ENCODE measurements at places on chromosomes 12 and 14. TPM values are rescaled to one million over a fixed set of nuclear protein-coding genes. Genes with fewer than 3 reads are reported as not detected.

DNA sequence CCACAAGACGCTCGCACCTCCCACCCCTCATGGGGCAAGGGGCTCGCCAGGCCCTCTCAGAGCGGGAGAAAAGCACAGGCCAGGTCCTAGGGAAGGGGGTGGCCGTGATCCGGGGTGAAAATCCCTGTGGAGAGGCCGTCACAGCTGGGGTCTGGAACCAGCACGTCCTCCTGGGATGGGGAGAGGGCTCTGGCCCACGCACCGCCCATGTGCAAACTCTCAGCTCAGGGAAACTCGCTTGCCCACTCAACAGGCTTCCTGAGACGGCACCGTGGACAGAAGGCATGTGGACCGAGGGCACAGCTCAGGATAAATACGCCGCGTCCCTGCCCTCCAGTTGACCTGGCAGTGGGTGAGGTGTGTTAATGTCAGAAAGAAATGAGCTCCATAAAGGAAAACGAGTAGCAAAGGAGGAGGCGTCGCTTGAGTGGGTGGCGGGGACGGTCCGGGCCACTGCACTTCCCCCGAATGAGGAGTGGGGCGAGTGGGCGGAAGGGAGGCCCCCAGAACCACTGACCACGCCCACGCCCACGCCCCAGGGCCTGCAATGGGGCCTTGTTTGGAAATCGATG, 57.6 kb upstream of the GALNT9 start:
- no peak for DNase-seq

DNA sequence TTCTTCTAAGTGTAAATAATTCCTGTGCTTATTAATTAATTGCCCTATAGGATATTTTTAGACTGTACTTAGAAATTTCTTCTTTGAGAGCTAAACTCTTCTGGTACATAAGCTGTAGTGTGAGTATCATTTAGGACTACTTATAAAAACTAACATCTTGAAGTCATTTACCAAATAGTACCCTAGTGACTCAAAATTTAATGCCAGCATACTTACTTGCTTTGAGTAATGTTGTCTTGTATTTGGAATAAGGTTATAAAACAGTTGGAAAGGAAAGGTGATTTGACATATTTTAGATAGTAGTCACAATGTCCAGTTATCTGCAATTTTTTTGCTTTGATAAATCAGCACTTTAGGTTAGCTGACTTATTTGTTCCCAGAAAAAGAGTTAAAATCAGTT, 39.1 kb downstream of the SPATA7 start:
- no peak for DNase-seq

DNA sequence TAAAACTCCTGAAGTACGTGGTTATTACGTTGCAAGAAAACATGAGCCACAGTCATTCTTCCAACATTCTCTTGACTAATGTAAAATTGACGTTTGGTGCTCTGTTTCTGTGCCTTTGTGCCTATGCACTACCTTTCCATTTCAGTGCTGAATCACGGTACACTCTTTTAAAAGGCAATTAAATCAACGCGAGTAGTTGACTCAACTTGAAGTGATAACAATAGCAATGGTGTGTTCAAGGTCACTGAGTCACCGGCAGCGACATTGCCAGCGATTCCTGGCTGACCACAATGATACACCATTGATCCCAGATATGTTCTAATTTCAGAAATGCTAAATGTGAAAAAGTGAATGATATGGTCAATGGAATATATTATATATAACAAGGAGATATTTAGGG, 17.8 kb downstream of the AK7 start:
- DNase-seq = no peak

DNA sequence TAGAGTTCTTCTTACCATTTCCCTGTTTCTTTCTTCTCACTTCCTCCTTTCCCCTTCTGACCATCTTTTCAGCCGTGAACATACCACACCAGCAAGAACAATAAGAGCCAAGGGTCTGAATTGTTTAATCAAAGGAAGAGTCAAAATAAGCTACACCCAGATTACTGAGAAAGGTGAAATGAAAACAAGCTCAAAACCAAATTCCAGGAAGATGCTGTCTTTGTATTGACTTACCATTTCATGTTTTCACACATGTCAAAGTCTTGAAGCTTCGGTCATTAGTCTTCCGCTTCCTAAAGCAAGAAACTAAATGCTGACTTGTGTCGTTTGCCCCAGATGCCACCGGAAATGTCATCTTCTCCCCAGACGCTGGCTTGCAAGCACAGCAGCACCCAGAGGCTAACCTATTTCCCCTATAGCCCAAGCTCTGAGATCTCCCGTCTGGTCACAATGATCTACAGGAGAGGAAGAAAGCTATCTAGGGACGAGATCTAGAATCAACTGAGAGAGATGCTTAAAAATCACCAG, 136.5 kb upstream of the AMIGO2 start:
- no peak for DNase-seq

DENND5B gene
- total RNA-seq = 11.6 TPM

- no peak for DNase-seq
These were observed 6.1 kb upstream of the PAX9 start for GRCh38 chr14:36655571-36655962.

- DNase-seq = no peak
These were observed 184.3 kb upstream of the RTL1 start for GRCh38 chr14:101087614-101088394.

GRCh38 chr14:31864937-31865855, 211.9 kb upstream of the ARHGAP5 start:
- DNase-seq = no peak

DNA sequence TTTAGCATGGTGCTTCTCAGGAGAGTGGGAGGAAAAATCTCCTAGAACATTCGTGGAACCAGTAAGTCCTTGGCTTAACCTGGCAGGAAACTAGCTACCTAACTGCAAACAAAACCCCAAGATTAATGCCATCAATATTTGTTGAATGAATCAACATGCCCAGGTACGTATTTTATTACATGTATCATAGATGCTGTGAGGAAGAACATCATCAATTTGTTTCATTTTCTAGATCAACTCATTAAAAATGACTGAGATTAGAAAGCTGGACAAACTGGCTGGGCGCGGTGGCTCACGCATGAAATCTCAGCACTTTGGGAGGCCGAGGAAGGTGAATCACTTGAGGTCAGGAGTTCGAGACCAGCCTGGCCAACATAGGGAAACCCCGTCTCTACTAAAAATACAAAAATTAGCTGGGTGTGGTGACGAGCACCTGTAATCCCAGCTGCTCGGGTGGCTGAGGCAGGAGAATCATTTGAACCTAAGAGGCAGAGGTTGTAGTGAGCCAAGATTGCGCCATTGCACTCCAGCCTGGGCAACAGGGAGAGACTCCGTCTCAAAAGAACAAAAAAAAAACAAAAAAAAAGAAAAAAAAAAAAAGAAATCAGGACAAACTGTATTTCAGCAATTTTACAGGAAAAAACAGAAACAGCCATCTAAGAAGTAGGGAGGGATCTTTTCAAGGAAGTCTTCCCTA, 88.7 kb downstream of the NTN4 start:
- no peak for DNase-seq

SLC39A2 gene
- not detected for total RNA-seq

- no peak for DNase-seq
These were observed 99.9 kb upstream of the RFLNA start for GRCh38 chr12:124194893-124195566.

WIF1 gene
- not detected for total RNA-seq

PMCH gene
- total RNA-seq = not detected

DNA sequence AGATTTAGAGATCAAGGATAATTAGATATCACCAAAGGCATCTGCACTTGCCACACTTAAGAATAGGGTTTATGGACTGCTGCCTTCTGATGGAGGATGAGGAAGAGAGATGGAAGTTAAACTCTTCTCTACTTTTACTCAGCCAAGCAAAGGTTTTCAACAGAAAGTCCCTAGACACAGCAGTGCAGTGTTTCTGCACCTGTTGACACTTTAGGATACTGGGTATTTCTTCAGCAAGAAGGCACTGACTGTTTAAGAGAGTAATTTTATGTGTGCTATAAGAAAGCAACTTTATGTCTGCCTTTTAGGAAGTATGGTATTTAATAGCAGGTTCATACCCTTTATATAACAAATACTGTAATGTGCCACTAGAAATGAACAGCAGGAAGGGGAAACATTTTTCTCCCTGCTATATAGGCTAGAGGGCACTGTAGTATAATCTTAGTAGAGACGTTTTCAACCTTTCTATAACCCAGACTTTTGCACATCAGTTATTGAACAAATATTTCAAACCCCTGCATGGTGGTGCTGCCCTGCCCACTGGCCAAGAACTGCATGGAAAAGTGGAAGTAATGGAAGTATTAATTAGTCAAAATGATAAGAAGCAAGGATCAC, 225.0 kb upstream of the GRIP1 start:
- no peak for DNase-seq

GRCh38 chr12:44976246-44976645, 74.7 kb downstream of the DBX2 start:
- DNase-seq = no peak

GRCh38 chr12:103791350-103791920, 49.6 kb downstream of the NT5DC3 start:
- no peak for DNase-seq

SERPINA1 gene
- total RNA-seq = not detected

PARPBP gene
- total RNA-seq = 13.0 TPM
